Progenitor cell of endocrine pancreas (in vitro differentiated cells): ENCODE measurements at places on chromosomes 16 and 17.

DNA sequence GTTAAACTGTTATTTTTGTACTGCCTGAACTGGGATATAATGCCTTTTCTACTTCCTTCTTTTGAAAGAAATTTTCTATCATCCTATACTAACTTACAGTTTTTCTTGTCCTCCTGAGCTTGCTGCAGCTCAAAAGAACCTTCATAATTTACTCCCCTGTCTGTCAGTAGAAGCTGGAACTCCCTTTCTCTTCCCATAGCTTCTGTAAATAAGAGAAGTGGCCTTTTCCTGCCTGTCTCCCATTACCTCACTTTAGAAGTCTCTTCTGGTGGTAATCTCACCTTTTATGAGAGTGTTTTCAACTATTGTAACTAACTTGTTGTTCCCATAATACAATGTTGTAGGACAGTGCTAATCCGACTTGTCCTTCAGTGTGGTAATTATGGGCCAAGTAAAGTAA lies 246.7 kb upstream of the TBX2 start:
- no peak for DNase-seq

DNA sequence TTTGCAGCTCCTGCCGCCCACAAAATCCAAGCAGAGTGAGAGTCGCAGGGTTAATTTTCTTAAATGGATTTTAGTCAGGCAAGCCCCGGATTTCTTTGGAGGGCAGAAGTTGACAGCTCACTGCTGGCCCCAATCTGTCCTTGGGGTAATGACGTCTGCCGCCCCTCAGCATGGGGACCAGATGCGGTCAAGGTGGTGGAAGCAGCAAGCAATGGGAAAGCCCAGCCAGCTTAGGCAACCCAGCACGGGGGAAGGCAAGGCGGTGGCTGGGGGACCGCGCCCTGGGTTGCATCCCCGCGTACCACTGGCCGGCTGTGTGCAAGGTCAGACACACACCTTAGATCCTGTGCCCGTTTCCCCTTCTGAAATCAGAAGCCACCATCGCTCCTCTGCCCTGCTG lies 321.7 kb downstream of the C16orf95 start:
- no peak for DNase-seq

DNA sequence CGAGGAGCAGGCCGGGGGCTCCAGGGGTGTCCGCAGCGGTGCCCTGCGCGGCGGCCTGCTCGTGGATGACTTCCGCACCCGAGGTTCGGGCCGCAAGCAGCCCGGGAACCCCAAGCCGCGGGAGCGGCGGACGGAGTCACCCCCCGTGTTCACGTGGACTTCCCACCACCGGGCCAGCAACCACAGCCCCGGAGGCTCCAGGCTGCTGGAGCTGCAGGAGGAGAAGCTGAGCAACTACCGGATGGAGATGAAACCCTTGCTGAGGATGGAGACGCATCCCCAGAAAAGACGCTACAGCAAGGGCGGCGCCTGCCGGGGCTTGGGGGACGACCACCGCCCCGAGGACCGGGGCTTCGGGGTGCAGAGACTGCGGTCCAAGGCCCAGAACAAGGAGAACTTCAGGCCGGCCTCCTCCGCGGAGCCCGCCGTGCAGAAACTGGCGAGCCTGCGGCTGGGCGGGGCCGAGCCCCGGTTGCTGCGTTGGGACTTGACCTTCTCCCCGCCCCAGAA lies 75.8 kb downstream of the KLHDC4 start:
- DNase-seq, result no peak

- no peak for DNase-seq
Observed at GRCh38 chr17:73731733-73732132, 87.5 kb upstream of the SDK2 start.

GRCh38 chr16:1379304-1380076 lies 27.8 kb downstream of the GNPTG start:
- DNase-seq, result peak; percentile 62

- DNase-seq, result no peak
Observed at GRCh38 chr17:55785181-55785580, 34.3 kb downstream of the PCTP start.

DNA sequence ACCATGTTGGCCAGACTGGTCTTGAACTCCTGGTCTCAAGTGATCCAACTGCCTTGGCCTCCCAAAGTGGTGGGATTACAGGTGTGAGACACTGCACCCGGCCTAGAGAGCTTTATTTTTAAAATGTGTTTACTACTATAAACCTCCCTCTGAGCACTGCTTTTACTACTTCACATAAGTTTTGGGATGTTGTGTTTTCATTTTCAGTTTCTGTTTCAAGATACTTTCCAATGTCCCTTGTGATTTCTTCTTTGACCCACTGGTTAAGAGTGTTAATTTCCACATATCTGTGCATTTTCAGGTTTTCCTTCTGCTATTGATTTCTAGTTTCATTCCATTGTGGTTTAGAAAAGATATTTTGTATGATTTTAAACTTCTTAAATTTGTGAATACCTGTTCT lies 74.4 kb downstream of the NETO2 start:
- no peak for DNase-seq

GRCh38 chr17:61127960-61128359 lies 271.7 kb upstream of the TBX2 start:
- DNase-seq, result no peak

- no peak for DNase-seq
Observed at GRCh38 chr16:3706253-3707012, 10.9 kb downstream of the TRAP1 start.

- DNase-seq, result no peak
Observed at GRCh38 chr16:5971106-5971505, 873.5 kb upstream of the EEF2KMT start.

GRCh38 chr17:13395346-13395745 lies 206.4 kb downstream of the HS3ST3A1 start:
- no peak for DNase-seq

GRCh38 chr17:77382966-77383612 lies 242.3 kb downstream of the SEC14L1 start:
- no peak for DNase-seq

- no peak for DNase-seq
Observed at GRCh38 chr16:22847100-22847499, 33.1 kb downstream of the HS3ST2 start.

GRCh38 chr16:55655381-55655896 lies 349 bp upstream of the SLC6A2 start:
- no peak for DNase-seq

DNA sequence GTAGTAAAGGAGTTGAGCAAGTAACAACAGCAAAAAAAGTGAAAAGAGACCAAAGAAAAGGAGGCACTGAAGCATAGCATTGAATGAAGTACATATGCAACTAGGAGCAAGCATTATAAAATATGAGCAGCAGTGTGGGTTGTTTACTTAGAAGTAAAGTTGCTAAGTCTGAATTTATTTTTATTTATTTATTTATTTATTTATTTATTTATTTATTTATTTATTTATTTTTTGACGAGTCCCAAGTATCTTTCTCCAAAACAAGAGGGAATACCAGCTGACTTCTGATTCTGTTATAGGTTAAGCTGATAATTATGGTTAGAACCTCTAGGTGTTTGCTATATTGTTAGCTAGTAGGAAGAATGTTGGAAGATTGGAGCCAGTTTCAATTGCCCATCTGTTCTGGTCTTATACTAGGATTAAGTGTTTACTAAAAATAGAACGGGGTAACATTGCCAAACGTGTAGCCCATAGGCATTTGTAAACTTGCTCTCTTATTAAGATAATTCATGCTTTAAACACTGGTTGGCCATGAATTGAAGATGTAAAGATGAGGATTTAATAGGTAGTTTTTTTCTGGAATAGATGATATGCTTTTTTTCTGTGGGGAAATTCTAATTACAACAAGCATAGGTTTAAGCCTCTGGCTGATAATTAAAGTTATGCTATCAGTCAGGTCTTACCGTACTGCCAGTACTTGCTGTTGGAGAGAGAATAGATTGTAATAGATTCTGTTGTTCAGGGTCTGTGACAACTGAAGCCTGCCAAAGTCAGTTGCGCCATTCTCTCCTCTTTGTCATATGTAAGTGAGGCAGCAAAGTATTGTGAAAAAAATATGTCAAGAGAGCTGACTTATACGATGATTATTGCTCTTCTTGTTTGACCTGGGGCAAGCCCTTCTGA lies 66.7 kb downstream of the PPM1E start:
- no peak for DNase-seq
